ENCODE measurements at places on chromosomes 3 and 15.

GRCh38 chr15:73457334-73457733 is 14.4 kb downstream of the REC114 start:
- no peak for DNase-seq

DNA sequence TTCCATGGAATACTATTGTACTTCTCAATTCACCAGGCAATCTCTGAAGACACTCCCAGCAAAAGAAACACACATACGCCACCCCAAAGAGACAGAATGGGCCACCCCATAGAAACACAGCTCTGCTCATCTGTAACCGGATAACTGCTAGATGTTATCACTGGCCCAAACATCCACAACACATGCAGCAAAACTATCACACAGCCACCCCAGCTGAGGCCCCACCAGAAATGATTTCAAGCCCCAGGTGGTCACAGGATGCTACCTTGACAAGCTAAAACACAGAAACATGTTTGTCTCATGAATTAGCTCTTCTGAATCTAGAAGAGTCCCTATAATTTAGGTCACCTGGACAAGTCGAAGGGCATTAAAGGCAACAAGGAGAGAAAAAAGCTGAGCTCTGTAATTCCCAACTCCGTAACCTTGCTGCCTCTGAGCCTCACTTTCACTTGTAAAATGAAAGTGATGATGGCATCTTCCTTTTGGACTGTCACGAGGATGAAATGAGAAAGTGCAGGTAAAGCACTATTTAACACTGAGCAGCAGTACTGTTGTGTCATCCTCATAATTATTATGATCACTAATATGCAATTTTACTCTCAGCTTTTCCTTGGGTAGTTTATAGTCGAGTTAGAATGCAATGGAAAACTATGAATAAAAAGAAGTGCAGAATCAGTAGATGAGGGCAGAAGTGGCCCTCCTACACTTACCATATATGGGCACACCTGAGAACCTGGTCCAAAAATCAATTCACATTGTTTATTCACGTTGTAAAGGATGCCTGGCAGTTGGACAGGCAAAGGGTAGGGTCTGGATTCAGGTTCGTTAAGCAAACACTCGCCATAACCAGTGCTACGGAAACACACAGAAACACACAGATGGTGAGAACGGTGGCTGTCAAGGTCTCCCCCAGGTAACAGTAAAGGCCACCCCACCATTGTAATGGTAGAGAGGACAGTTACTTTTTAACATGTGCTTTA is 38.6 kb downstream of the ADAMTS9 start:
- no peak for DNase-seq

DNA sequence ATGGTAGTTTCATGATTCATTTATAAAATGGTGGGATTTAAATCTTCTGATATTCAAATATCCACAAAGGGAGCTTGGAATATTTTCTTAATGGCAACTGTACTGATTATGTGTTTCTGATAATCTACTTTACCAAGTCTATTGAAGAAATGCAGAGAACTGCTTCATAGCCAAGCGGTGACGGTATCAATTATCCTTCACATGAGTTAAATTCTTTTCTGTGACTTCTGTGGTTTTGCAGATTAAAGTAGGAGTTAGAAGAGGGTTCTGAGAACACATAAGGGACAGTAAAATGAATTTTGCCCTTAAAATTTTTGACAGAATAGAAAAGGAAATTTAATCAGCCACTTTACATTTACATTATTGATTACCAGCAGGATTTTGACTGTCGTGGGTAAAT is 563.2 kb downstream of the GBE1 start:
- no peak for DNase-seq

GRCh38 chr3:157064402-157064801 is 95.5 kb downstream of the CCNL1 start:
- DNase-seq, result no peak

DNA sequence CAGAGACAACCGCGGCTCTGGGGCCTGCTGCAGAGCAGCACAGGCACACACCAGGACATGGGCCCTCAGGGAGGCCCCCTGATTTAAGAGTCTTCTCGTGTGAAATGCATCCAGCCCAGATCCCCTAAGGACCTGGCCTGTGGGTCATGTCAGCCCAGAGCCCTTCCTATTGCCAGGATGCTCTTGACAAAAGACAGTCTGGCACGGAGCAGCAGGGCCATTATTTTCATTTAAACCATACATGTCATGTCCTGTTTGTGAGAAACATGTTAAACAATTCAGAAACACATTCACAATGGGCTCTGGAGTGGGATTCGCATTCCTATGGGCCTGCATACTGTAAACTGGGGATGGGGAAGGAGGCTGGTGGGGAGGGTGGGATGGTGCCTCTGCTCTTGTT is 367.4 kb upstream of the WNT5A start:
- no peak for DNase-seq

DNA sequence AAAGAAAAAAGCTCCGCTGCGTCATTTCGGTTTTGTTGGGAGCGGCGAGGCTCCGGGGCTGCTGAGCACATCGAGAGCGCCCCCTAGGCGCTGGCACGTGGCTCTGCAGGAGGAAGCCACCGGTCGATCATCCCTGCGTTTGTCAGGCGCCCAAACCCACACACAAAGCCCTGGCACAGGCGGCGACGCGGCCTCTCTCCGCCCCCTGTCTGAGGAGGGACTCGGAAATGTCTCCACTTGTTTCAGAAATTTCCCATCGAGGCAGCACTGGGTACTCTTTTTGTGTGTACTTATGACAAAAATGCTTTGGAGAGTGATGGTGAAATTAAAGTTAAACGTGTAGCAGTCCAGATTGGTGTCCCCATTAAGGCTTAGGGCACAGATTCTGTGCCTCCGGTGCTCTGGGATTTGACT is 407.3 kb upstream of the ONECUT1 start:
- DNase-seq, result peak; percentile 3

All from stimulated activated CD8-positive, alpha-beta memory T cell treated with anti-CD3 and anti-CD28 coated beads, Interleukin-4, amount 100 ng/mL, for 24 hours (primary cell).